ENCODE measurements at places on chromosomes 5 and 9.

DNA sequence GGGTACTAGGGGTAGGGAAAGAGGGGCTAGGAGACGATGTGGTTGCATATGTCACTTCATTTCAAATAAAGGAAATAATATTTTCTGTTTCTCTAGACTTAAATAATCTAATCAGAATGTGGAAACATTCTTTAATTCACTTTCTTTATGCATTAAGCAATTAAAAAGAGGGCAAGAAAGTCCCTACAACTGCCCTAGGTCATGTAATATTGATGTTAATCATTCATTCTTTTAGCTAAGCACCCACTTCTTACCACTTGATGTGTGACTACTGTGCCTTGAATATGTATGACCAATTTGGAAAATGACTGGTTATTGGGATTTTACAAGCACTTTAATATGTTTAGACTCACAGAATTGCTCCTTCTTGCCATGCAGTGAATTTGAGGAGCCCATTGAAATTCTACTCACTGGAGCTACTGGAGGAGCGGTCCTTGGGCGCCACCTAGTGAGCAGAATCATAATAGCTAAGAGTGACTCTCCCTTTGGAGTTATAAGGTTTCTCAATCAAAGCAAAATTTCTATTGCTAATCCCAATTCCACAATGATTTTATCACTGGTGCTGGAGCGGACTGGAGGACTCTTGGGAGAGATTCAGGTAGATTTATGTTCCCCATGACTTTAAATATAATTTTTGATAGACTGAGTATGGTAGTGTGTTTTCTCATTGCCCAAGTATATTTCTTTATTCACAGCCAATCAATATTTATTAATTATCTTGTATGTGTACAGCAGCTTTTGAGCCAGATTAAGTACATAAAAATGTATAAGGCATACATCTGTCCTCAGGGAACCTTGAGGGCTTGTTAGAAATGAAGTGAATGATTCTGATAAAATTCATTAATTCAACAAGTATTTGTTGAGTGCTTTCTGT is 225.1 kb downstream of the ADGRV1 start:
- DNase-seq, result peak; percentile 32

- DNase-seq, result no peak
These were observed 98.2 kb upstream of the SLCO6A1 start for GRCh38 chr5:102596951-102597350.

GRCh38 chr9:103991698-103992097 is 102.4 kb upstream of the SMC2 start:
- no peak for DNase-seq

DNA sequence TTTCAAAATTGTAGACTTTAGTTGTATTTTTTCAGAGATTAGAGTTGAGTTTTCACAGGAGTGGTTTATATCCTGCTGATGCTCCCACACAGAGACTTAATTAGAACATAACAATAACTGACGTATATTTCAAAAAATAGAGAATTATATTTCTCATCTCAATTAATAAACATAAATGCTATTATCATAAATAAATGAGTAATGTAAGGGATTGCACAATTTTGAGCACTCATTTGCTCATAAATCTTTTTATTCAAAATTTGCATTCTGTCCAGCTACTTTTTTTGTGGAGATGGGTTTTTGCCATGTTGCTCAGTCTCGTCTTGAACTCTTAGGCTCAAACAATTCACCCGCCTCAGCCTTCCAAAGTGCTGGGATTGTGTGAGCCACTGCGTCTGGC is 515.7 kb upstream of the RORB start:
- DNase-seq, result no peak

- DNase-seq, result no peak
These were observed 16.1 kb upstream of the CMBL start for GRCh38 chr5:10323588-10324488.

- DNase-seq, result no peak
These were observed 321.9 kb downstream of the ZSWIM6 start for GRCh38 chr5:61653807-61654580.

DNA sequence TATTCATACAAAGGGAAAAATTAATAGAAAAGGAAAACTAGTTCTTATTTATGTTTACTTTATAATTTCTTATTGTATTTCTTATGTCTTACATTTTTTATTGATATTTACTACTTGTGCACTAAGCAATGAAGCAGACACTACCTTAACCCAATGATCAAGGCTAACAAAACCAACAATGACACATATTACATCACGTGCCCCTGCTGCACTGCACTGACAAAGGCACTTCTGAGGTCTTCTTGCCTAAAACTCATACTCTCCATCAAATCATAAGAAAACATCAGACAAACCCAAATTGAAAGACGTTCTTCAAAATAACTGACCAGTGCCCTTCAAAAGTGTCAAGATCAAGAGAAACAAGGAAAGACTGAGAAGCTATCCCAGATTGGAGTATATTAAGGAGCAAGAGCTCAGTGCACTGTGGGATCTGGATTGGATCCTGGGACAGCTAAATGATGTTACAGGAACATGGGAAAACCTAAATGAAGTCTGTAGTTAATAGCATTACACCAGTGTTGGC is 230.9 kb downstream of the AUH start:
- DNase-seq, result no peak

- no peak for DNase-seq
These were observed 271.5 kb downstream of the ADGRV1 start for GRCh38 chr5:90830058-90830457.

DNA sequence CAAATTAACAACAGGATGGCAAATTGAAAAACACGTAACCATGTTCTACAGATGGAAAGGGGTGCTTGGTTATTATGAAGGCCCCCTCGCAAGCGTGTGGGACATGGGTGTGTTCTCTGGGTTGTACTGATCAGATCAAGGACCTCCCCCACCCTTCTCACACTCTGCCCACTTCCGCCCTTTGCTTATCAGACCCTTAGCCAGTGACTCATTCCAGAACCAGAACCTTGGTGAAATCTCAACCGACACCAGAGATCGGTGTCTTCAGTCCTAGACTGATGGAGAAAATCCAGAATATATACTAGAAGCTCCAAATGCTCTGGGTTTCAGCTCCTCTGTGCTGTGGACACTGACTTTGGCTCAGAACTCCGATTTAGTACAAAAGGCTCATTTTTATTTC is 64.9 kb downstream of the PTTG1 start:
- DNase-seq, result no peak

GRCh38 chr5:109849478-109850088 is 159.9 kb downstream of the MAN2A1 start:
- DNase-seq, result no peak

GRCh38 chr5:172528440-172528839 is 74.1 kb upstream of the SH3PXD2B start:
- DNase-seq, result no peak

DNA sequence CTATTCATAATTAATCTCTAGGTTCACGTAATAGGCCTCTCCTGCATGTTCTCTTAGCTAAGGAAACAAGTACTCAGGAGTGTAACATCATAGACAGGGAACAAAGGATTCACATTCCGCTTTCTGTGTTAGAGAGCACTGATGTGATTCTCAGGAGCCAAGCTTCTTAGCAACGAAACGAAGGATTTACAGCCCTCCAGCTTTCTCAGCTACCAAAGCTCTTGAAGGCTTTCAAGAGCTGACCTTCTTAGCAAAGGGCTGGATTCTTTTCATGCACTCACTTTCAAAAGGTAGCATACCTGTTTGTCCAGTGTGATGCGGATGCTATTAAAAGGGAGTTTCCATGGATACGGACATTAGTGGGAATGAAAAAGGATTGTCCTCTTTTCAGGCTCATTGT is 107.4 kb downstream of the TUSC1 start:
- no peak for DNase-seq

- DNase-seq, result peak; percentile 82
These were observed 200.4 kb downstream of the LRRC70 start for GRCh38 chr5:62779010-62779422.

GRCh38 chr5:88602584-88602983 is 280.4 kb downstream of the MEF2C start:
- DNase-seq, result peak; percentile 1

DNA sequence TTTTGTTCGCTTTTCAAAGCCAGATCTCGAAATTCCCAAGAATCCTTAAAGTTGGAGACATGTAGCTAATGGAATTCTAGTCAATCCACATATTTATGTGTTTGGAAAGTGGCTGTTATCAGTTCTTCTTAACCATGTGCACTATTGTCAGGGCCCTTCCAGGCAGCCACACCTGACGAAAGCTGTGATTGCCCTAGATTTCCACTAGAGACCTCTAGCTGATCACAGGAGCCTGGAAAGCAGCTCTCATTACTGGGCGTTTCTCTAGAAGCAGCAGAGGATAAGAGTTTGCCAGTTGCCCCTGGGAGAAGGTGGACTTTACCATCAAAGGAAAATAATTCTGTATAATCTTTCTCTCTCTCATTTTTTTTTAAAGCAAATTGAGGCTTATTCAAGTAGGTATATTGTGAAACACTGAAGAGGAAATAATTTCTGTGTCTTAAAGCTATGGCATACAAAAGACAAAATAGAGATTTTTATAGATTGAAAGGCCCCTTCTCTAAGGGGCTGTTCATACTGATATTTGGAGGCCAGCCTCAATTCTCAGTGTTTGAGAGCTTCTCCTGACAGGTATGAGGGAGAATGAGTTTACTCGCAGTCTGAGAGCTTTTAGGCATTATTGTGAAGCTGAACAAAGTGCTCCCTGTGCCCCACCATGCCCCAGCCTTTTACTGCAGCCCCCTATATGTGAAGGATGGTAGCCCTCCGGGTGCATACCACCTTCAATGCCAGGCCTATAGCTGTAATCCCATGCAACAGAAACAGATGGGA is 405.4 kb upstream of the ACTBL2 start:
- DNase-seq, result no peak

DNA sequence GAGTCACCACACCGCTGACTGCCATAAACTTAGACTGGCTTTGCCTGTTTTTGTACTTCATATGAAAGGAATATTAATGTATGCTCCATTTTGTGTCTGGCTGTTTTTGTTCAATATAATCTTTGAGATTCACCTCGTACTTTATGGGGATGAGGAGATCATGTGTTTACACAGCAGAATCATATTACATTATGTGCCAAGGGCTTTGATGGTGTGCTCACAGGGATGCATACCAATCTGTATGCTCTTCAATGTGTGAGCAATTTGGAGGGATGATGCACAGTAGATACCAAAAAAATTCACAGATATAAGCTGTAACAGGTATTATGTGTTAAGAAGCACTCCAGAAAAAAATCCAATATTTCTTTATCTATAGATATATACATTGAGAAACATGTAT is 113.7 kb downstream of the GABRB2 start:
- no peak for DNase-seq

- DNase-seq, result no peak
These were observed 173.6 kb downstream of the TENT4A start for GRCh38 chr5:6886866-6887265.

- DNase-seq, result no peak
These were observed 13.4 kb upstream of the EXOC3 start for GRCh38 chr5:429453-430188.

DNA sequence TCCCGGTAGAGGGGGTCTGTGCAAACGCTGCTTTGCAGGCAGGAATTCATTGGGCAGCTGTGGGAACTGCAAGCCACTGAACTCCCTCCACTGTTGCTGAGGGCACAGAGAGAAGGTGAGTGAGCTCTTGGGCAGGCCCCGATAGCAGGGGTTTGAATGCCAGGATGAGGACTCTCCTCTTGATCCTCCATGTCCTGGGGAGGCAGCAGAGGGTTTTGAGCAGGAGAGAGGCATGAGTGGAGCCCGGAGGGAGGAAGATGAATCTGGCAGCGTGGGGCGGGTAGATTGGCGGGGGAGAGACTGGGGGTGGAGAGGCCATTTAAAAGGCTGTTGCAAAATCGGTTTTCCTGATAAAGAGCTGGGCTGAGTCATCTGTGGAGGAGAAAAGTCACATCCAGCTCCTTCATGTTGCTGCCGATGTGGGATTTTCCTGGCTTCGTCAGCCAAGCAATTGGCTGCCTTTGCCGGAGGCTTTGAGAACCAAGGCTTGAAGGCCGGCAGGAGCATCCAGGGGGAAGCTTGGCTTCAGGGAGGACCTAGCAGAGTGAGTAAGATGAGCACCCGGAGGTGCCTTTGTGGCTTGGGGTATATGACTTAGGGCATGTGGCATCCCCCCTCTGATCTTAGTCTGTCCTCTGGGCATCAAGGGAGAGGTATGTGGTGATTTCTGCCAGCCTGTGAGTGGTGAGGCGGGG is at the start of gene SYNPO:
Gene SYNPO, plus strand, starts transcription at position 350 of the 695 bp plus-strand sequence. CDS start 7,616 bp downstream, outside the sequence.
- DNase-seq, result no peak

DNA sequence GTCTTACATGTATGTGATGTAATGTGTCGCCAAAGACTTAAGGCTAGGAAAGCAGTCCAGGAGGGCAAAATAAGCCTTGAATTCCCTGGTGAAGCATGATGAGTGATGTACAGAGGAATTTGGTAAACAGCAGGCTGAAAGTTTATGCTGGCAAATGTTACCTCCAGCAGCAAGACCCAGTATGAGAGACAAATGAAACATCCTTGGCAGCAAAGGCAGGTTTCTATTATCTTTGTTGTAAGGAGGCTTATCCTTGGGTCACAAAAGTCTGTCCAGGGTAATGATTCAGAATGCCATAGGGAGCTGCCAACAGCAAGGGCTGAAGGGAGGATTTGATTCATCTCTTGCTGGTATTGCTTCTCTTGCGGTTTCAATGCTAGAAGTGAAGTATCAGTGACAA is 75.9 kb upstream of the HTR4 start:
- DNase-seq, result no peak

DNA sequence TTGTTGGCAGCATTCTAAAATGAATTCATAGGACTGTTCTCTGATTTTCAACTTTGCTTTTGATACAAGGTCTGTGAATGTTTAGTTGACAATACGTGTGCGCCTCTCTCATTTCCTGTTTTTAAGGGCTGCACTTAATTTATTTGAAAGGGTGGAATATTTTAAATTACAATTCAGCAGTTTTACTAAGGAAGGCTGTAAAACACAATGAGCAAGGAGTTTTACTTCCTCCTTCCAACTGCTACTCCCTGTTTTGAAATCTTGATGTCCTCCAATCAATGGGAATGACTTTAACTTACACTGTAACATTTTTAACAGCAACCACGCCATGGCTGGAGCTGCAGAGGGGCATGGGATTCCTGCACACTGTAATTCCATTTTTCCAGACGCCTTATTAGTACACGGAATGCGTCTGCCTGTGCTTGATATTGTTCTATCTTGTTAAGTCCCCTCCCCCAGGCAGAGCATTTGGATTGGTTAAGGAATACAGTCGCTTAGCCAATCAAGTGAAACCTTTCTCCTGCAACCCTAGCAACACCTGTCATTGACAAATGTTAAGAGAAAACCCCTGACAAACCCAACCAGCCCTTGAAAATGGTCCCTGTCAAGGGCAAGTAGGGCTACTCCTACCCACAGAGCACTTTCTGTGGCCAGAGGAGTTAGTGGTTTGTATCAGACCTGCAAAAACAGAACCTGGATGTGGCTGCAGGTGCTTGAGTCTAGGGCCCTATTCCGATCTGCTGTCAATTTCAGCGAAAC is 12.5 kb upstream of the ZSWIM6 start:
- DNase-seq, result no peak
